ENCODE measurements at places on chromosomes 5 and 9.

- no peak for DNase-seq
Observed at GRCh38 chr9:118567861-118568260, 801.4 kb downstream of the BRINP1 start.

DNA sequence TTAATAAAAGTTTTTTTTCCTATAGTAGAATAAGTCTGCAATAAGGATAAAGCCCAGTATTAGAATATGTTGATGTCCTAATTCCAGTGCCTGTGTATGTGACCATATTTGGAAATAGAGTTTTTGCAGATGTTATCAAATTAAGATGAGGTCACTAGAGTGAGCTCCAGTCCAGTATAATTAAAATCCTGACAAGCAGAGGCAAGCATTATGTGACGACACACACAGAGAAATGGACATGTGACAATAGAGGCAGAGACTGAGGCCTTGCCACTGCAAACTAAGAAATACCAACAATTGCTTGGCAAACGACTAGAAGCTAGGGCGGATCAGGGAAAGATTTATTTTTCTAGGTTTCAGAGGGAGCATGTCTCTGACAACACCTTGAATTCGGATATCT lies 216.4 kb upstream of the CYLC2 start:
- DNase-seq, result no peak

DNA sequence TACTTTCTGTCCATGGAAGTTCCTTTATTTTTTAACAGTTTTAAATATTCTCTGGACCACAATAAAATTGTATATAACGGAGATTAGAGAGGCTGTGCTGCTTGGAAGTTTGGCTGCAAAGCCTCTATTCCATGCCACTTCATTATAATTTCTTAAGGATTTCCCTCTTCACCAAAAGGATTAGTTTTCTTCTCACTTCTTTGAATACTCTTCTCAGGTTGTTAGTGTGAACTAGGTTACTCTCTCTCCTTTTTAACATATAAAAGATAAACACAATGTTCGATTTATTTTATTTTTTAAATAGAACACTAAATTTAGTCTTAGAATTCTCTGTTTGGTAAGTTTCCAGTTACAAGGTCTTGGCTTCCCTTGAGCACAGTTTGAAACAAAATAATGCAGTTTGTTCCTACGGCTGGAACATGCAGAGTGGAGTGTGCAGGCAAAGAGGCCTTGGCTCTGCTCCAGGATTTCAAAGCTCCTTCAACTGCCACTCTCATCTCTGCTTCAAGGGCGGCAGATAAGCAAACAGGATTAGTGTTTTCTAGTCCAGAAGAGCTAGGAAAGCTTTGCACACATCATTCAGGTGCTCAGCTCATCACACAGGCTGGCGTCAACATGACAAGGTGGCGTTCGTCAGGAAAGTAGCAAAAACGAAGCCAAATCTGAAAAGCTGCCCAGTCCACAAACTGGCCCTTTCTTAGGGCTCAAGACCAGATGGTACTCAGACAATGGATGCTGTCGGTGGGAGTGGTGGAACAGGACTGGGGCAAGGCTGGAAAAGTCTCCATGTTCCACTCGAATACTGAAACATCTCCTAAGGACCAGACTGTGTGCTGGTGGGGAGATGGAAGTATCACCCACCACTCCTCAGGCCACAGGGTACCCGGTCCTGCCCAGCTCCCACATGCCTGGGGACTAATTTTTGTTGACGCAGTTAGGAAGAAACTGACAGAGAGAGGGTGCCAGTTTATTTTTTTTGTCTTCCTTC lies 286.6 kb downstream of the CRB2 start:
- peak; percentile 52 for DNase-seq

DNA sequence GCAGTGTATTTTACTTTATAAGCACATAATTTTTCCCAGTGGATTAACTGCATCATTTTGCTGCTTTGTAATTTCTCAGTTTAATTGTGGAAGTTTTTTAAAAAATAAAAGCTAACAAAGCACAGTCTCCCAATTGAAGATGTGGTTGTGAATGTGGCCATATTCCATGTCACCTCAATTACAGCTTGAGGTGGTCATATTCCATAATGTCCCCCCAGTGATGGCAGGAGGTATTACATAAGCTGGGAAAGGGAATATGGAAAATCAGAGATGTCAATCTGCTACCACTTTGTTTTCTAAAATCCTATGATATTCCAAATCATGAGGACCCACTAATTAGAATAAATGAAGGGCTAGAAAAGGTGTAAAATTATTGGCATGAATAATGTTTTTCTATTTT lies 1672.0 kb upstream of the CDH9 start:
- no peak for DNase-seq

- no peak for DNase-seq
Observed at GRCh38 chr9:110249603-110250002, 6.7 kb downstream of the TXN start.

GRCh38 chr5:138369261-138369660 lies 16.8 kb downstream of the KDM3B start:
- DNase-seq, result no peak

DNA sequence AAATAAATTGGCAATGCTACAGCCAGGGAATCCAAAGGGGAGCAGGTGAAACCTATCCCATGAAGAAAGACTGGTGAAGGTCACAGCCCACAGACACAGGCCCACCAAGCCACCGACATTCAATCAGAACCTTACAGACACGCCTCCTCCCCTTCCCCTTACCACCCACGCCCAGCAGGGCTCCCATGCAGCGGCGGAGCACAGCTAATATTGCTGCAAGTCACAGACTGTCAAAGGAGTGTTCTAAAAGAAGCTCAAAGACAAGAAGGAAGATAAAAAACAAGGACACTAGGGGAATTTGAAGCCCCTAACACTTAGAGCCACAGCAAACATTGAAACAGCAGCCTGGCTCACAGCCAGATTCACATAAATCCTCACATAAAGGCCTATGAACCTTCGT lies 91.2 kb downstream of the MED10 start:
- no peak for DNase-seq

DNA sequence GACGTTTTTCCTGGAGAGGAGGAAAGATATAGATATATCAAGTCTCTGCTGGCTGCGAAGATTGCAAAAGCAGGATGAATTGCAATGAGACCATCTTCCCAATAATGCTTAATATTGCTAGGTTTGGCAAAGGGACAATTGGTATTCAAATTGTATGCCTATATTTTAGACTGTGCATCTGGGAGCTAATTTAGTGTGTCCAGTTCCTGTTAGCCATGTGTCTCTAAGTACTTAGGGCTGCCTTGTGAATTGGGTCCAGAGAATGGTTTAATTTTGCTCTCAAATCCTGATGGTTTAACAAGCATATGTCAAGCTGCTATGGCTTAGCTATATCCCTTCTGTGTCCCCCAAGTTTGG lies 97.6 kb upstream of the ZNF366 start:
- no peak for DNase-seq

DNA sequence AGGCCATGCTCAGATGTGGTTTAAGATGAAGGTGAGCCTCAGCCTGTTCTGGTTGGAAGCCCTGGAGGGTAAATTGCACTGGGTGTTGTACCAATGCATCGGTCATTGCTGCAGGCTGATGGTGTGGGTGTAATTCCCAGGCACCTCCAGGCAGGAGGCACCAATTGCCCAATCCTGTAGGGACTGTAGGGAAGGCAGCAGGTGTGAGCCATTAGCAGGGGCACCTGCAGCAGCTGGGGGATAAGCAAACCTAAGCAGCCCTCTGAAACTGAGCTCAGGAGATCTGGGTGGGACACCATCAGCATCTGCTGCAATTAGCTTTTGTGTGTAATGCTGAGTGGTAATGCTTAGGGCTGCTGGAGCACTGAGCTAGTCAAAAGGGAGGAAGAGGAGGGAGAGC lies 190.1 kb upstream of the TBC1D2 start:
- peak; percentile 88 for DNase-seq

Measured in NCI-H146 (cell line).